Fibroblast of the conjunctiva (primary cell): ENCODE measurements at places on chromosomes 7 and 10.

DNA sequence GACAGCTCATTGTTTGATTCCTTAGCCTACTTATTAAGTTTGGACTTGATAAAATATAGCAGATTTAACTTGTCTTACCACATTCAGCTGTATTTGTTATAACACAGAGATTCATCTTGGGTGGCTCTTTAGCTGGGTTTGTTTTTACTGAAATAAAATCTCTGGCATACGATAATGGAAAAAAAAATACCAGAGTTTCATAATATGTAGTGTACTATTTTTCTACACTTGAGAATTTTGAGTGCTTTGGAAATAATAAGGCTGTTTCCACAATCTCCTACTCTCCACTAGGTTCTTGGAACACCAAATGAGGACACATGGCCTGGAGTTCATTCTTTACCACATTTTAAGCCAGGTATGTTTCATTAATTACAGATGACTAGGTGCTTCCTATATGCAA lies 218.6 kb upstream of the FZD1 start:
- peak; percentile 1 for DNase-seq

- no peak for DNase-seq
Measured at GRCh38 chr10:129869596-129870473, 94.2 kb downstream of the EBF3 start.

DNA sequence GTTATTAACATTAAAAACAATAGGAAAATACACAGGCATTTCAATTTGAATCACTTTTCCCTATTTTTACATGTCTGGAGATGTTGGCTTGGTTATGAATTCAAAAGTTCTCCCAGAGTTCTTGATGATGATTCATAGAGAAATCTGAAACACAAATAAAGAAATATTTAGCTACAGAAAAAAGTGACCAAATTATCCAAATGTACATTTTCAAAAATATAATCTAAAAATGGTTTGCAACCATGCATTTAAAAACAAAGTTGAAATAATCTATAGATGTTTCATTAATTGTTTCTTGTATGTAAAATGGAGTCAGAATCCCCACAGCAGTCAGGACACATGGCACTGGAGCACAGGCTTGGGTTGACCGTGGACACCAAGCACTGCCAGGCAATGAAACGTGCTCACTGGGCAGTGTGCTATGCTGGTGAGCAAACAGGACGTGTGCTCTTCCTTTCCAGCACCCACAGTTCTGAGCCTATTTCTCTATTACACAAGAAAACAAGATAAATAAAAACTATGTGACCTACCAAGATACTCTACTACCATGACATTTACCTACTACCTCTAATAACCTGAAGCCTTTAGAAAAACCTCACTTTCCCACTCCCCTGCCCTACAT lies 44.1 kb upstream of the PTPRN2 start:
- DNase-seq, result no peak

DNA sequence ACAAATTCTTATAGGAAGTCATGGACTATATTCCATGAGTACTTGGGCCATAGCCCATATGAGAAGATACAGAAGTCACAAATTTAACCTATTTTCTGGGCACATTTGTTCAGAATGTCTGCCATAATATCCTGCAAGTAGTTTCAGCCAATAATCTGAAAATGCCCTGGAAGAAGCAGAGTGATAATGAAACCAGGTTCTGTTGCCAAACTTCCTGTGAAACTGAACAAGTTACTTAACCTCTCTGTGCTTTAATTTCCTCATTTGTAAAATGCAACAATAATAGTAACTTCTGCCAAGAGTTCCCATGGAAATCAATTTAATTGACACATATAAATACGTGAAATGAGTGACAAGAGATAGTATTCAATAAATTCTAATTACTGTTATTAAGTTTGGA lies 88.8 kb downstream of the SEMA3C start:
- DNase-seq, result no peak

GRCh38 chr10:31758495-31758894 lies 170.1 kb downstream of the ARHGAP12 start:
- DNase-seq, result no peak

DNA sequence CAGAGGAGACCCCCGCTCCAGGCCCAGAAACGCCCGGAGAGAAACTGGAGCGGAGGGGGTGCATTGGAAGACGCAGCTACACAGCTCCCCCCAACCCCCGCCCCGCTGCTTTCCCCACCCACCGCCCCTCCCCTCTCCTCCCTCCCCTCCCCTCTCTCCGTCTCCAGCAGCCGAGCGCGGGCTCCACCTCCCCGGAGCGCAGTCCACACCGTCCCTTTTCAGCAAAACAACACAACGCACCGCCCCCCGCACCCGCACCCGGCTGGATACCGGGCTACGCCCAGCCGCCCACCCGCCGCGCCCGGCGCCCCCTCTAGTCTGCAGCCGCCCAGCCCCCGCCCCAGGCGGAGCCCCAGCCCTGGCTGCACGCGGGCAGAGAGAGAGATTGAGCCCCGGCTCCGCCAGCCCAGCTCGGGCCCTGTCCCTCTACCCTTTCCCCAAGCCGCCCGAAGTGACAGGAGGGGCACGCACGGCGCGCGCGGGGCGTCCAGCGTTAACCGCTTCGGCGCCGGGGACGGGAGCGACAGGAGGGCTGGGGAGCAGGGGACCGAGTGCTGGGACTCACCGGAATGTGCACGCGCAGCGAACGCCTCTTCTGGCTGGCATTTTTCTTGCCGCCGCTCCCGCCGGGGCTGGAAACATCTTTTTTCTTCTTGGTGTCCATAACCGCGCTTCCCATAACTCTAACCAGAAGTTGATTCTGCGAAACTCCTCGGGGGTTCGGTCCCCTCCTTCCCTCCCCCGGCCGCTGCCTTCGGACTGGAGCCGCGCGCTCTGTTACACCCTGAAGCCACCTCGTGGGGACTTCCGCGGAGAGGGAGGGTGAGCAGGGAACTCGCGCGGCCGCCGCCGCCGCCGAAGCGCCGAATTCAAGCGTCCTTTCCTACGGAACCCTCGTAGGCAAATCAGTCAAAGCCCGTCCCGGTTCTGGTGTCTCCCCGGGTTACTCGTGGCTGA lies 695 bp downstream of the PRKAG2 start:
- DNase-seq, result no peak

GRCh38 chr10:77315496-77316129 lies 322.0 kb downstream of the KCNMA1 start:
- DNase-seq, result no peak
